Stimulated activated CD4-positive, alpha-beta T cell treated with anti-CD3 and anti-CD28 coated beads, Interleukin-4, amount 100 ng/mL, for 4 hours (primary cell): ENCODE measurements at places on chromosomes 4 and X.

DNA sequence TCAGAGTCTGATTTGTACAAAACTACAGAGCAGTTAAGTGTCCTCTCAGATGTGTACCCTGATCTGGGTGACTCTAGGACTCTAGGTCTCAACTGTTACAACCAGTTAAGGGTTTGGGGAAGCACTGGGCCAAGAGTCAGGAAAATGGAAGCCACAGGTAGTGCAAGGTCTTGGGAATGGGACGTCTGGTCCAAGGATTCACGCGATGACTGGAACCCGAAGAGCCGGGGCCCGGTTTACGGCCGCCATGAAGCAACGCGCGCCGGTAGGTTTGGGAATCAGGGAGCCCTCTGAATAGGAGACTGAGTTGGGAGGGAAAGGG is 321 bp upstream of the HPRT1 start:
- no peak for DNase-seq

- DNase-seq, result no peak
Measured at GRCh38 chr4:110636680-110637407, 14.0 kb upstream of the PITX2 start.

DNA sequence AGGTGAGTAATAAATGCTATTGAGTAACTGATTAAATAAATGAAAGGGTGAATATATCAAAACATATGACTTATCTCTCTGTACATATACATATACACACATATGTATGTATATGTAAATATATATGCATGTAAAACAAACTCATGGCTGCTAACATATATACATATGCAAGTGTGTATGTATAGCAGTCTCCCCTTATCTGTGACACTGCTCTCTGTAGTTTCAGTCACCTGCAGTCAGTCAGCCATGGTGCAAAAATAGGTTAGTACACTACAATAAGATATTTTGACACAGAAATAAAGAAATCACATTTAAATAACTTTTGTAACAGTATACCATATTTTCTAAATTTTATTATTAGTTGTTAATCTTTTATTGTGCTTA is 467.4 kb downstream of the EPHA5 start:
- DNase-seq, result no peak

DNA sequence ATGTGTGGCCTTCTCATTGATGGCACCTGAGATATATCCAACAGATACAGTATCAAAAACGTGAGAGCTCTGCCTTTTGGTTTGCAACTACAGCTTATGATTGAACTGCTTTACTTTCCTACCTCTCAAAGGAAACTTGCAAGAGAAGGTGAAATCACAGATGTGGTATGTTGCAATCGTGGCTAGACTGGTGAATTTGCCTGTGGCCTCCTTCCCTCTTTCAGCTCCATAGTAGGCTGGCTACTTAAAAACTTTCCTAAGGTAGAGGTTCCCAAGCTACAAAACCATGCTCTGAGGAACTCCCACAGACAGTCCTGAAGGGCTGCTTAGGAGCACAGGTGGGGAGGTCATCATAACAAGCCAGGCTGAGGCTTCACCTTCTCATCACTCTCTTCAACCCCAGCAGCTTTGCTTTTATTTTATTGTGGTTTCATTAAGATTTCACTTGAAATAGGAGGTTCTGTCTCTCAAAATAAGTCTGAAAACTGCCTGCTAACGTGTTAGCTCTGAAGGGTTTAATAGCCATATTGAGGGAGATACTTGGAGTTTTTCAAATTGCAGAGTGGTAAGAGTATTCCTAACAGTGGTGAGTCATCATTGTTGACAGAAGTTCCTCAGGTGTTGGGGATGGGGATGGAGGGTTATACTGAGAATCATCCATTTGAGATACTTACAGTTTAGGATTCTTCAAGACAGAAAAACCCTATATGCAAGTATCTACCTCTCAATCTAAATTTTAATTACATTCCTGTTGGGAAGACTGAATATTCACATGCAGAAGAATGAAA is 93.5 kb upstream of the UCP1 start:
- DNase-seq, result no peak

DNA sequence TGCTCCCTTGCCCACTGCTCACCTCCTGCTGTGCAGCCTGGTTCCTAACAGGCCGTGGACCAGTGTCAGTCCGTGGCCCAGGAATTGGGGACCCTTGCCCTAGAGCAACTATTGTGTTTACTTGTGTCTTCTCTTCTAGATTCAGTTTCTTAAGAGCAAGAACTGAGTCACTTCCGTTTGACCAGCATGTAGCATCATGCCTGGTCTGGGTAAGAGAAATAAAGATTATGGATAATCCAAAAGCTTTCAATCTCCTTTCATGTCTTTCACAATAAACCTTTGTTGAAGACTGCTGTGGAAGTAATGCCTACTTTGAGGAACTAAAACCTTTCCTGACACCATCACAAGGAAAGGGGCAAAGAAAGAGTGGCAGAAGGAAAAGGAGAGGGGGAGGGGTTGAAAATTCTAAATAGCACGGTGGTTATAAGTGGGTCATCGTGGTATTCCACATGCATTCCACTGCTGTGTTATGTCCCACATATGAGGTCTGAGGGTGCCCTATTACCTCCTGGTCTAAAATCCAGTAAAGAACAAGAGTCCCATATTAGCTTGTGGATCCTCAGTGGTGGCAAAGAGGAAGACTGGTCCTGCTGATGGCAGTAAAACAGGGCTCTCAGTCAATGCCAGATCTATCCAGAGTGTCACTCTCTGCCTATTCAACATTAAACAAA is 133.4 kb downstream of the RASL11B start:
- DNase-seq, result no peak

- DNase-seq, result no peak
Measured at GRCh38 chr4:121998024-121998423, 46.2 kb upstream of the TRPC3 start.

GRCh38 chrX:17511556-17511955 is 136.6 kb downstream of the NHS start:
- no peak for DNase-seq

- no peak for DNase-seq
Measured at GRCh38 chrX:132094164-132094563, 33.7 kb downstream of the FRMD7 start.

DNA sequence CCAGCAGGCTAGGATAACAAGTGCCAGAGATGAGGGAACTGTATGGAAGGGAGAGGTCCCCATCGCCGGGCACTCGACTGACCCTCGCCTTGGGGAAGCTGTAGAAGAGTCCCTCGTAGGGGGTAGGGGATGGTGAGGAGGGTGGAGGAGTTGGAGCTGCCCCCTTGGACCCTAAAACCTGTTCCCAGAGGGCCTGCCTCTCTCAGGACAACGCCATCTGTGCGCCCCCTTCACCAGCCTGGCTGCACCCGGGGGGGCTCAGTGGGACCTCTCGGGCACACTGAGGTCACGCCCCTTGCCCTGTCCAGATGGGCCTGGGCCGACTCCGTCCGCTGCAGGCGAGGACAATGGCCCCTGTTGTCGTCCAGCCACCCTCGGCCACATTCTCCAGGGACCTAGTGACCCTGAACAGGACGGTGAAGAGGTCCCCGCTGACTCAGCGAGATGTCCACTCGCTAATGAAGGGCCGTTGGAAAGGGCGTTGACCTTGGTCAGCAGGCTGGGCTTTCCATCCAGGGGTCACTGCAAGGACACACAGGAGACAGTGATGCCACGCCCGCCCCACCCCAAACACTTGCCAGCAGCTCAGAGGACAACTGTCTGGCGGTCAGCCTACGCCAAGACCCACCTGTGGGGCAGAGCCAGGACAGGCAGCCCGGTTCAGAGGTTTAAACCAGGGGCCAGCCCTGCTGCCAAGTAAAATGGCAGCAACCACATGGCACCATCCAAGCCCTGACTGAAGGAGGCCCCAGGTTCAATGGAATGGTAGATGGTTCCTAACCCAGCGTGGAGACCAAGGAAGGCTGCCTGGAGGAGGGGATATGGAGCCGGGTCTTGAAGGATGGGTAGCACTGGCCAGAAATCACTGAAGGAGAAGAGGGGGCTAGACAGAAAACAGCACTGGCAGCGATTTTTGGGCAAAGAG is 51.2 kb downstream of the HMX1 start:
- DNase-seq, result no peak

- no peak for DNase-seq
Measured at GRCh38 chr4:680551-680927, 6.2 kb downstream of the MYL5 start.

DNA sequence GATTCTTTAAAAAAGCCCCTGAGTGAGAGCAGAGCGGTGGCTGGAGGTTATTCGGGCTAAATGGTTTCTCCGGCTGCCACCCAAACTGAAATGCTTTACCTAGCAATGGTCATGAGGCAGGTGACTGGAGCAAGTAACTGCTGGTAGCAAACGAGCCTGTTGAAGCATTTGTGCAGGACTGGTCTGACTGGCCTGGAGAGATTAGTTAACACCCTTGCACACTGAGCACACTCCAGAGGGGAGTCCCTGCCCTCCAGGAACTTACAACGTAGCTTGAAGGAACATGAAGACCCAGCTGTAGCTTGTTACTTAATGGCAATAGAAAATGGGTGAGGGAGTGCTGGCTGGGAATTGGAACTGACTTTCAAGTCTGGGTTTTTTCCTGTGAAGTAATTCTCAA is 40.4 kb downstream of the CCNG2 start:
- no peak for DNase-seq

GRCh38 chr4:141311246-141312204 is 90.8 kb downstream of the ZNF330 start:
- DNase-seq, result no peak

DNA sequence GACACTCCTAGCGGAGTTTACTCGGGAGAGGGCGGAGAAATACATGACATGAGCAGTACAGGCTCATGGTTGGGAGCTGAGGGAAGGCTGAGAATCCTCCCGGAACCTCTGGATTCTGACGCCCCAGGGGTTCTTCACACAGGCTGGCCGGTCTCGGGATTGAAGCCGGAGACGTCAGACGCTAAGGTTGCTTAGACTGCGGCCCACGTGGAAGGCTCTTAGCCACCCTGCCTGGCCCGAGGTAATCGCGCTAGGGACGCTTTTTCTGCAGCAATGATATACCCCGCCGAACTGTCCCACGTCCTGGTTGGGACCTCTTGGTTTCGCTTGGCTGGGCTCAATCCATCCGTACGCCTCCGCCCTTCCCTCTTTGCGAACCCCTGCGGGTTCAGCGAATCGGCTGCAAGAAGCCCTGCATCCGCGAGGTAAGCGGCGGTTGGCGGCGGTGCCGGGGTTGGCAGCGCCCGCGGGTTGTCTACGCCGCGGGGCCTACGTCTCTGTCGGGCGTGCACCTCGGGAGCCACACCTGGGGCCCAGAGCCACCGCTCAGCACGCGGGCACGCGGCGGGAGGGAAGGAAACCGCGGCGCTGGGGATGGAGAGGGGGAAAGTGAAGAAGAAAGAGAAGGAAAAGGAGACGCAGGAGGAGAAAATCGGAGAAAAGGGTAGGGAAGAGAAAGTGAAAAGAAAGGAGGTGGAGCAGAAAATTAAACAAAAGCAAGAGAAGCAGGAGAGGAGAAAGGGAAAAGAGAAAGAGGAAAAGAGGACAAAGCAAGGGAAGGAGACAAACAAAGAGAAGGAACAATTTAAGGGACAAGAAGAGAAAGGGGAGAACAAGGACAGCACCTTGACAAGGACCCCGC is at the start of gene ARL9:
ARL9 (plus strand) TSS at position 523 of the 862 bp plus-strand sequence; CDS start at position 595, 72 bp downstream.
- peak; percentile 58 for DNase-seq

DNA sequence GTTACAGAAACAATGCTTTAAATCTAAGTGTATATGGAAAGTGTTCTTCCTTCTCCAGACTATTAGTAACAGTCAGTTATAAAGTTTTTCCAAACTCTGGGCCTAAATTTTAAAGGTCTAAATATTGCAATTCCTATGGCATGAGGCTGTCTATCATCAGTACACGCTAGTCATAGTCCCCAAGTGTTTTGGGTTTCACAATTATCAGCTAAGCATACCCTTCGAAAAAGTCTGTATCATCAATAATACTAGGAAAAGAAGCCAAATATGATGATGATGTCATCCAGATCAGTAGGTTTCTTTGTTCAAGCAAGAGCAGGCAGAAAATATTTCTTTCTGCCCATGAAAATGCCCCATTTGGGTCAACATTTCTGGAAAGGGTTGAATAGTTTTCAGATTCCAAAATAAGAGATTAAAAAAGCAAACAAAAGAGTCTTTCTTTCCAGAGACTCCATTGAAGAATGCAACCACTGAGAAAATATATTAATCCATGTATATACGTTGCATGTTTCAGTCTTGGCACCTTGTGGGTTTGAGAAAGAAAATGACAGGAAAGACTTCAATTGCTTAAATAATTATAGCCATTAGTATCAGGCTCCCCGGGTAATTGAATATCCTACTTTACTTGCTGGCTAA is 173.8 kb downstream of the CAMK2D start:
- no peak for DNase-seq

- no peak for DNase-seq
Measured at GRCh38 chrX:118062817-118063615, 53.6 kb downstream of the KLHL13 start.

GRCh38 chr4:152957437-152958171 is 21.5 kb downstream of the FHDC1 start:
- DNase-seq, result no peak

GRCh38 chr4:44675366-44675765 is 2.9 kb upstream of the GUF1 start:
- no peak for DNase-seq

- DNase-seq, result no peak
Measured at GRCh38 chrX:153647461-153648357, 706 bp downstream of the DUSP9 start.

DNA sequence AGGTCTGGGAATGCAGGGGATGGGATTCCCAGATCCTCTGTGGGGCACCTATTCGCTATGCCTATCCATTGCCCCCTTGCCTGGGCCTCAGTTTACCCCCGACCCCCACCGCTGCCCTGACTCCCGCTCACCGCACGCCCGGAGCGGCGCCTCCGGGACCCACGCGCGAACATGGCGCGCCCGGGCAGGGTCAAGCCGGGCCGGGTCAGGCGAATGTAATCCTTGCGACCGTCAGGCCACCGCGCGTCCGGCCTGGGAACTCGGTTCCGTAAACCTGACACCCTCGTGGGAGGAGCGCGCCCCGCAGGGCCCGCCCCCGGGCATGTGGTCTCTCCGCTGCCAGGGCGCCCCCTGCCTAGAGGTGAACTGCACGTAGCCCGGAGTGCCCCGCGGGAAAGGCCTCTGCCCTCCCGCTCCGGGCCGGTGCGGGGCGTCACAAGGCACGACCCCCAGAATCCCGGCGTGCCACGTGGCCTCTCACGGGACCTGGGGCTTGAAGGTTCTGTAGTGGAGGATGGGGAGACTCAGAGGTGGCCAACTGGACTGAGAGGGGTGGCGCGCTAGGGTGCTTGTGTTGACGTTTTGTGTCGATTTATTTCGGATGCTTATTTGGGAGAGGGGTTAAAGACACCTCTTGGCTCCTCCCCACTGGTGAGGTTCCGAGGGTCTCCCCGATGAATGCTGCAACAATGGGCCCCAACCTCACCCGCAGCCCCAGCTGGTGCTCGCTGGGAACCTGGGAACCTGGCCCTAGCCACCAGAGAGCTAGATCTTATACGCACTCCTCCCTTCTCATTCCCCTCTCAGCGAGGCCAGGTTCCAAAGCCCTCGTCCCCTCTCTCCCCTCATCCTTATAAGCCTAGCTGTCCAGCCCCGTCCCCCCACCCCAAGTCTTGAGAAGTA is at the start of gene PRICKLE3:
PRICKLE3 (minus strand) TSS at position 249 of the 903 bp plus-strand sequence; CDS start at position 173, 76 bp downstream.
- DNase-seq, result peak; percentile 71

DNA sequence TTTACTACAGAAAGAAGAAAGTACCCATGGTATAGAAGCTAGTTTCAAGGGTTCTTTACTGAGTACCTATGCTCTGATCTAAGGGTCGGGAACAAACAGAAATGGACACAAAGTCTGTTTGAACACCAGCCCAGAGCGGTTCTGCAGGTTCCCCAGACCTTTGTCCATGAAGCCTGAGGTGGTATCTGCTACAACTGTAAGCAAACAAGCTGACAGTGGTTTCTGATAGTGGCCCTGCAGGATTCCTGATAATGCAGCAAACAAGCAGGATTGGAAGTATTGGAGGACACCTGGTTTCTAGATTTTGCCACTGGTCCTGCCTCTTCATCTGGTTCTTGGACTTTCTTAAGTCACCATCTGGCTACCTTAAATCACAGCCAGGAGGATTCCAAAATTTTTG is 23.7 kb downstream of the SMPX start:
- no peak for DNase-seq
